ENCODE measurements at places on chromosomes 3 and 15. TPM values are rescaled to one million over a fixed set of nuclear protein-coding genes. Genes with fewer than 3 reads are reported as not detected.
A peak's percentile ranks its signal among the peaks of the same experiment; 100 is the strongest.

GRCh38 chr3:99648101-99648500, 9.7 kb downstream of the COL8A1 start:
- H3K4me3 ChIP-seq: no peak overlapping the region
- no peaks in the 10 kb centered on the region for H3K36me3 ChIP-seq
- no peaks in the 10 kb centered on the region for H3K4me1 ChIP-seq
- H3K27me3 ChIP-seq: peaks cover 5% of the 10 kb centered on the region
- H3K27ac ChIP-seq: no peak overlapping the region

RAB6B gene
- 1.7 TPM for total RNA-seq

CHDH gene
- 0.02 TPM for total RNA-seq

PIF1 gene
- total RNA-seq: 50.0 TPM

LRRIQ4 gene
- 0.18 TPM for total RNA-seq

CGNL1 gene
- total RNA-seq: not detected

DNA sequence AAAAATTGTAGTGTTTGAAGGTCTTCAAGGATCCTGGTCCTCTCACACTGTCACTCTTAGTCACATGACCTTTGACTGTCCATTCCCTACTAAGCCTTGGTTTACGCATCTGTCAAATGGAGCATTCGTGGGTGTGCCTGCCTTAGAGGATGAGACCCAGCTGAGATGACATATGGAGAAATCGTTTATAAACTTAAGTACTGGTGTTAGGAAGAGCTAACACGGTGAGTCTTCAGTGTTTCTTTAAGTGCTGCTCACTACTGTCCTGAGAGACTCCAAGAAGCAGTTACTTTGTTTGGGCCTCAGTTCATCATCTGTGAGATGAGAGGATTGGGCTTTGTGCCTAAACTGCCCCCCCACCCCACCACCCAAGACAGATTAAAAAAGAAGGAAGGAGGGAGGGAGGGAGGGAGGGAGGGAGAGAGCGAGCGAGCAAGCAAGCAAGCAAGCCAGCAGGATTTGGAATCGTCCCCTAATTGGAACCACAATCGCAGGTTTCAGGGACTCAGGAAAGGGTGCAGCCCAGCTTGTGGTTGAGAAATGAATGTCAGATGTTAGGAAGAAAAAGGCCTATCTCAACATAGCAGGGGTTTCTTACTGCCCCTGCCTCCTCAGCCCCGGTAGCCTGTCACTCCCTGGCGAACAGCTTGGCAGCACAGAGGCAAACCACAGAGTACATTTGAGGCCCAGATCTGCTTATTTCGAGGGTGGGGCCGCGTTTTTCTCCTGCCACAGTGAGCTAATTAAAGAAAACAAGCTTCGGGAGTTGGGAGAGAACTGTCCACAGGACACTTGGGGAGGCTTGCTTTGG, 32.7 kb downstream of the SMAD3 start:
- H3K27ac ChIP-seq: peak overlapping the region; percentile 89
- DNase-seq: peak; percentile 60
- H3K4me1 ChIP-seq: peaks cover 58% of the 10 kb centered on the region
- H3K27me3 ChIP-seq: no peaks in the 10 kb centered on the region
- H3K36me3 ChIP-seq: peaks cover 21% of the 10 kb centered on the region

GRCh38 chr3:134057006-134057653, 27.4 kb upstream of the SLCO2A1 start:
- H3K27ac ChIP-seq: no peak overlapping the region
- H3K27me3 ChIP-seq: no peaks in the 10 kb centered on the region
- H3K4me3 ChIP-seq: no peak overlapping the region
- no peaks in the 10 kb centered on the region for H3K4me1 ChIP-seq

- DNase-seq: no peak
- no peaks in the 10 kb centered on the region for H3K36me3 ChIP-seq
- peaks cover 29% of the 10 kb centered on the region for H3K27me3 ChIP-seq
- H3K4me1 ChIP-seq: peaks cover 3% of the 10 kb centered on the region
- H3K4me3 ChIP-seq: no peak overlapping the region
Measured at GRCh38 chr3:45792036-45792435, 4.3 kb downstream of the SLC6A20 start.

MCF2L2 gene
- total RNA-seq: 3.7 TPM

DNA sequence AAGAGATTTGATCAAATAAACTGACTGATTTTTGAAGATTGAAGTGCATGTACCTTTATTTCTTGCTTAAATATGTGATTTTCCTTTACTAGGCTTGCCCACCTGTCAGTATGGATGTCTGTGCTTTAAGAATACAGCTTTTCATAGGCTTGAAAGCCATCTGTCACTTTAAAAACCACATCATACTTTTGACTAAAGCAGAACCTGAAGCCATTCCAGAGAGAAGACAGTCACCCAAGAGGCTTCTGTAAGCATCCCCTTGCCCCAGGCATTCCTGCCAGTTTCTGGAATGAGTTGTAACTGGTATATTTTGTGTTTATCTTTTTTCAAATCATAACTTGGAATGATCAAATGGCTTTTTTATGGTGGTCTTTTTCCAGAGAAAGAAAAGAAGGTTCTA, 24.0 kb downstream of the HPS3 start:
- peaks cover 19% of the 10 kb centered on the region for H3K36me3 ChIP-seq
- H3K27me3 ChIP-seq: no peaks in the 10 kb centered on the region
- DNase-seq: no peak
- no peak overlapping the region for H3K4me3 ChIP-seq

DNA sequence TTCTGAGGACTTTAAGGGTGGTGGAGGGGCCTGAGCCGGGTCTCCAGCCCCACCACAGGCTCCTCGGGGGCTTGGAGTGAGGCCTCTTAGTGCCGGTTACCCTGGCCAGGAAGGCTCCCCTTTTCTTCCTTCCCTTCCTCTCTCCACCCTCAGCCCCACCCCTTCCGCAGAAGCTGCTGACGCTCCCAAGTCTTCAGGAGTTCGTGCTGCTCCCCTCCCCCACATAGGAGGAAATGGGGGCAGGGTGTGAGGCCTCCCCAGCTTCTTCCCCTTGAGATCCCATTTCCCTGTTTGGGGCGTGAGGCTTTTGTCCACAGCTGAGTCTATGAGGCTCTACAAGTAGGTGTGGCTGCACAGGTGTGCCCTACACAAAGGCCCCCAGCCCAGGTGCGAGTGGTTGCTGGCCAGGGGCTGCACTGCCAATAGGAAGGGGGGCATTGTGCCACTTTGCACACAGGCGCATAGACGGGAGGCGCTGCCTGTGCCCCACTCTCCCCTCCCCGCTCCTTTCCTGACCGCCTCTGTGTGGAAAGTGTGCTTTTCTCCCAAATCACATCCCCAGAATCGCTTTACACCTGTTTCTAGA, 915 bp upstream of the CALML4 start:
- no peak overlapping the region for H3K27ac ChIP-seq
- H3K4me3 ChIP-seq: no peak overlapping the region
- H3K36me3 ChIP-seq: peaks cover 12% of the 10 kb centered on the region
- DNase-seq: no peak
- peaks cover 25% of the 10 kb centered on the region for H3K4me1 ChIP-seq

HYAL3 gene
- total RNA-seq: 3.3 TPM

FANCD2OS gene
- not detected for total RNA-seq

DNA sequence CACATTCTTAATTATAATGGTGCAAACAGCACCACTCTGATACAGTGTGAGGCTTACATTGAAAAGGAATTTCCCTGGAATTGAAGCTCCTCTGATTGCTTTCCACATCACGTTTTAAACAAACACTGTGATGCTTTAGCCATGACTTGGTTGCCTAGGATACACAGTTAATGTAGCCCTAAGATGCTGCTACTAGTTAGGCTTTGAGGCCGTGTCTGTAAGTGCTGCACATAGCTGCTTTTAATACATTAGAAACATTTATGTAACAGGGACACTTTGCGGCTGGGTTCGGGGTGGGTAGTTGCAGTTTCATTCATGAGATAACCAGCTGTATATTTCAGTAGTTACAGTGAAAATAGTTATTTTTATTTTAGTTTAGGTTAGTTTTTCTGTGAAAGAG, 334.7 kb downstream of the NLGN1 start:
- DNase-seq: no peak
- no peaks in the 10 kb centered on the region for H3K27me3 ChIP-seq
- no peak overlapping the region for H3K4me3 ChIP-seq
- no peaks in the 10 kb centered on the region for H3K4me1 ChIP-seq

GRCh38 chr3:50170689-50171088, 15.6 kb downstream of the SEMA3F start:
- no peak overlapping the region for H3K27ac ChIP-seq
- no peaks in the 10 kb centered on the region for H3K27me3 ChIP-seq
- DNase-seq: no peak
- peaks cover 1% of the 10 kb centered on the region for H3K4me1 ChIP-seq

DNA sequence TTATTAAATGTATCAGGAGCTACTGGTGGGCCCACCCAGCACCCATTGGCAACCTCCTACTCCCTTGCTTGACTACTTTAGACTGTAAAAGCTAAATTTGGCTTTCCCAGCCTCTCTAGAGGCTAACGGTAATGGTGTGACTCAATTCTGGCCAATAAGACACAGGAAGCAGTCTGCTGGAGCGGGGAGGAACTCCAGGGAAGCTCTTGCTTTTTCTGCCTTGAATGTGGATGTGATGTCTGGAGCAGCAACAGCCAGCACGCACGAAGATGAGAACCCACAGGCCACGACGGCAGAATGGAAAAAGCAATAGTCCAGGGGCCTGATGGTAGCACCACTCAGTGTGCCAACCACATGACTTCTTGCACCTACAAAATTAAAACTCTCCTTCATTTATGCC, 39.9 kb downstream of the RAB6B start:
- H3K27me3 ChIP-seq: no peaks in the 10 kb centered on the region
- no peak for DNase-seq
- H3K4me1 ChIP-seq: peaks cover 6% of the 10 kb centered on the region
- no peak overlapping the region for H3K4me3 ChIP-seq
- H3K36me3 ChIP-seq: no peaks in the 10 kb centered on the region

DNA sequence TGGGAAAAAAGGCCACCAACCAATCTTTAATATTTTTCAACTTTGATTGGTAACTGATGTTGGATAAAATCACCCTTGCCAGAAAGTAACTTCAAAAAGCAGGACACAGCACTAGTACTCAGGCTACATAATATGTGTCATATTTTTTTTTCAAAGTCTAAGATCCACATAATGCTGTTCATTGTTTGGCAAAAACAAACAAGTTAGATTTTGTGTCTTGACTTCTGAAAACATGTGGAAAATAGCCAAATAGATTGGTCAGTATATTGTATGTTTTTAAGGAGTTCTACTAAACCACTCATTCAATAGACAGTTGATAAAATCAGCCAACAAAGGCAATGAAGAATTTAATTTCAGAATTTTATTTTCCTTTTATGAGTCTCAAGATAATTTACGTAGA, 111.7 kb upstream of the CCDC54 start:
- H3K4me1 ChIP-seq: peaks cover 2% of the 10 kb centered on the region
- no peak overlapping the region for H3K27ac ChIP-seq
- no peak overlapping the region for H3K4me3 ChIP-seq
- DNase-seq: no peak
- H3K36me3 ChIP-seq: no peaks in the 10 kb centered on the region

DNA sequence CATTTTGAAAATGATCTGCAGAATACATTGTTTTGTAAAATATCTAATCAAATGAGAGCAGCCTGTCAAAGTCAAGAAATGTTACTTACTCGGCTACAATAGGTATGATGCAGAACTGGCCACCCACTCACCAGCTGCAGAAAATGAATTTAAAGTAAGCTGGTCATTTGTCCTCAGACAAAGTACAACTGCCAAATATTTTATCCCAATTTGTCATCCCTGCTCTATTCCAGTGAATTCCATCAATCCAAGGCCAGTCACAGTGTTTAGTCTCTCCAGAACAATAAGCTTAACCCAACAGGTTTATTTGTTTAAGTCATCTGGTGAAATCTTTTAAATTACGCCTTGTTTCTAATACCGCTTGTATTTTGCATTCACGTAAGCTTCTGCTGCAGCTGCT, 46.6 kb upstream of the TCF12 start:
- no peak for DNase-seq
- no peak overlapping the region for H3K4me3 ChIP-seq
- H3K36me3 ChIP-seq: no peaks in the 10 kb centered on the region
- H3K27ac ChIP-seq: no peak overlapping the region
- H3K4me1 ChIP-seq: no peaks in the 10 kb centered on the region
- H3K27me3 ChIP-seq: no peaks in the 10 kb centered on the region

- no peak overlapping the region for H3K27ac ChIP-seq
- peaks cover 12% of the 10 kb centered on the region for H3K27me3 ChIP-seq
- no peaks in the 10 kb centered on the region for H3K4me1 ChIP-seq
- H3K36me3 ChIP-seq: no peaks in the 10 kb centered on the region
- no peak for DNase-seq
- no peak overlapping the region for H3K4me3 ChIP-seq
Measured at GRCh38 chr15:69090197-69090948, 70.1 kb upstream of the GLCE start.

DNAH12 gene
- total RNA-seq: 0.07 TPM

SKOR1 gene
- total RNA-seq: 0.25 TPM

DNA sequence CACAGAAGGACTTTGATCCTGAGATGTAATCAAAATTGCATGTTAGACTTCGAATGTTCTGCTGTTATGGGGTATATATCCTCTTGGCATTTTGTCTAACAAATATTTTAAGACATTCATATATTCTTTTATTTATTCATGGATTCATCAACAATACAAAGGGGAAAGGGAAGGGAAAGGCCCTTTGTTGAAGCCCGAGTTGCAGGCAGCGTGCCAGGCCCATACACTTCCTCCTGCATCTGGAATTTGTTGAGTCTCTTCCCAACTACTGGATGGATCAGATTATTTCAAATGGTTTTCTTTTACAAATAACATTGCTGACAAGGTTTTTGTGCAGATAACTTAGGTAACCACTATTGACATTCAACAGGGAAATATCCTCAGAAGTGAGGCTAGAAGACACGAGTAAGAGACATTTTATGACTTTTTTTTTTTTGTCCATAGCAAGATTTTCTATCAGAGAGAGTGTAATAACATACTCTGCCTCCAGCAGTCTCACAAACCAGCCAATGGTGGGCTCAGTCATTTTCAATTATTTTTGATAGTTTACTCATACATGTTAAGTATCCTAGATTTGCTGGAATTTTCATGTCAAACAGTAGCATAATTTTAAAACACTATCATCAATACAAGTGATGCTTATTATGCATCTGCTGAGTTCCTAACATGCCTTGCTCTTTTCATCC, 94.3 kb downstream of the RPL39L start:
- peak overlapping the region; percentile 79 for H3K27ac ChIP-seq
- no peaks in the 10 kb centered on the region for H3K27me3 ChIP-seq
- peaks cover 87% of the 10 kb centered on the region for H3K4me1 ChIP-seq
- H3K4me3 ChIP-seq: no peak overlapping the region

CADPS gene
- total RNA-seq: not detected

- DNase-seq: no peak
- H3K4me3 ChIP-seq: no peak overlapping the region
- no peak overlapping the region for H3K27ac ChIP-seq
- no peaks in the 10 kb centered on the region for H3K27me3 ChIP-seq
- H3K4me1 ChIP-seq: no peaks in the 10 kb centered on the region
Measured at GRCh38 chr3:137709011-137709601, 55.0 kb upstream of the SOX14 start.

DNA sequence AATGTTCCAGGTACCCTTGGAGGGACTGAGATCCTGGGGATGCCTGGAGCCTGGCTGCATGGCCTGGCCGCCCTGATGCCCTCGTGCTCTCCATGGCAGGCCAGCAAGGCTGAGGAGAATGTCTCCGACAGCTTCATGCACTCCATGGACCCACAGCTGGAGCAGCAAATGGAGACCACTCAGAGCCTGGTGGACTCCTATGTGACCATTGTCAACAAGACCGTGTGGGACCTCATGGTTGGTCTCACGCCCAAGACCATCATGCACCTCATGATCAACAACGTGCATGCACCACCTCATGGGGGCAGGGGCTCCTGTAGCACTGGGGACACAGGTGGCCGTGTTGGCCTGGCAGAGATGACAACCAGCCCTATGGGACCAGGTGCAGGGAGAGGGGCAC, 19.7 kb downstream of the GOLGA6A start:
- H3K4me3 ChIP-seq: no peak overlapping the region
- DNase-seq: no peak
- no peaks in the 10 kb centered on the region for H3K36me3 ChIP-seq
- H3K27ac ChIP-seq: no peak overlapping the region
- H3K4me1 ChIP-seq: peaks cover 11% of the 10 kb centered on the region
